HS-27A (cell line): ENCODE measurements at places on chromosomes 1 and 21.

GRCh38 chr1:232143315-232143886, 486.5 kb downstream of the SIPA1L2 start:
- DNase-seq, result no peak

- DNase-seq, result no peak
These were observed 62.1 kb downstream of the KDM1A start for GRCh38 chr1:23081376-23081775.

DNA sequence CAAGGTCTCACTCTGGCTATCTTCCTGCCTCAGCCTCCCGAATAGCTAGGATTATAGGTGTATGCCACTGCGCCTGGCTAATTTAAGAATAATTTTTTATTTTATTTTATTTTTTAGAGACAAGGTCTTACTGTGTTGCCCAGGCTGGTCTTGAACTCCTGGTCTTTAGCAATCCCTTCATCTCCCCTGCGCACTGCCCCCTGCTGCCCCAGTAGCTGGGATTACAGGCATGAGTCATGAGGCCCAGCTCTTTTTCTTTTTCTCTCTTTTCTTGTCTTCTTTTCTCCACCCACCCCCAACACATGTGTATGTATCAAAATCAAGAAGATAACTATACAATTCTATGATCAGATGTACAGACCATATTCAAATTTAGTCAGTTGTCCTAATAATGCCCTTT, 87.2 kb downstream of the PEX14 start:
- no peak for DNase-seq

DNA sequence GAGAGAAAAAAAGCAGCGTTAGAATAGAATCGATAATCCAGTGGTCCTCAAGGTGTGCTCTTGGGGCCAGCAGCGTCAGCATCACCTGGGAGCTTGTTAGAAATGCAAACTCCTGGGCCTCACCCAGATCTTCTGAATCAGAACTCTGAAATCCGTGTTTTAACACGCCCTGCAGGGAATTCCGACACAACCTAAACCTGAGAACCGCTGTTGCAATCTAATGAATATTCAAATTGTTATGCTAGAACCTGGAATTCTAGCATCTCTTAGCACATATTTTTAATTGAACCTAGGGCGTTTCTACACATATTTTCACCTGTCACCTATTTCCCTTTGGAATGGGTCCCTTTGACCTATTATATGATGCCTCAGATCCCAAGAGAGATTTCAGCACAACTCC, 175.7 kb downstream of the PSMG1 start:
- no peak for DNase-seq
